ENCODE measurements at places on chromosomes 5 and 9.

DNA sequence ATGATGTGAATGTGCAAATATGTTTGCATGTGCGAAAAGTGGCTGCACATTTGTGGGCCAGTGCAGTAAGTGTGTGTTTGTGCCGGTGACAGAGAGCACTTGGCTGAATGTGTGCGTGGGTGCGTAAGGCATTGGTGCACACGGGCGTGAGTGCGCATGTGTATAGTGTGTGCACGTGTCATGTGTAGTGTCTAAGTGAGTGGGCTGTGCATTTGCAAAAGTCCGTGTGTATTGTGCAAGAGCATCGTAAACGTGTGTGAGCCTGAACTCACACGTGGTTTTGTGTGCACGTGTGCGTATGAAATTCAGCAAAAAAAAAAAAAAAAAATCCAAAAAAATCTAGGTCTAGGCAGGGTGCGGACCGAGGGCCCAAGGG is 6.5 kb upstream of the EBF1 start:
- H3K36me3 ChIP-seq: no peaks in the 10 kb centered on the region
- H3K27me3 ChIP-seq: peaks cover 40% of the 10 kb centered on the region
- DNase-seq: no peak
- H3K4me3 ChIP-seq: no peak overlapping the region

GRCh38 chr9:98488571-98489312 is 220.0 kb downstream of the GABBR2 start:
- no peak overlapping the region for H3K4me3 ChIP-seq
- peaks cover 19% of the 10 kb centered on the region for H3K4me1 ChIP-seq
- no peaks in the 10 kb centered on the region for H3K36me3 ChIP-seq
- H3K27ac ChIP-seq: no peak overlapping the region
- DNase-seq: no peak

- no peak for DNase-seq
- no peaks in the 10 kb centered on the region for H3K27me3 ChIP-seq
- no peaks in the 10 kb centered on the region for H3K4me1 ChIP-seq
- H3K36me3 ChIP-seq: no peaks in the 10 kb centered on the region
These were observed 440.9 kb upstream of the C9orf72 start for GRCh38 chr9:28014212-28014611.

GRCh38 chr9:133844398-133844784 is 106.2 kb upstream of the SARDH start:
- no peaks in the 10 kb centered on the region for H3K27me3 ChIP-seq
- no peak overlapping the region for H3K4me3 ChIP-seq

DNA sequence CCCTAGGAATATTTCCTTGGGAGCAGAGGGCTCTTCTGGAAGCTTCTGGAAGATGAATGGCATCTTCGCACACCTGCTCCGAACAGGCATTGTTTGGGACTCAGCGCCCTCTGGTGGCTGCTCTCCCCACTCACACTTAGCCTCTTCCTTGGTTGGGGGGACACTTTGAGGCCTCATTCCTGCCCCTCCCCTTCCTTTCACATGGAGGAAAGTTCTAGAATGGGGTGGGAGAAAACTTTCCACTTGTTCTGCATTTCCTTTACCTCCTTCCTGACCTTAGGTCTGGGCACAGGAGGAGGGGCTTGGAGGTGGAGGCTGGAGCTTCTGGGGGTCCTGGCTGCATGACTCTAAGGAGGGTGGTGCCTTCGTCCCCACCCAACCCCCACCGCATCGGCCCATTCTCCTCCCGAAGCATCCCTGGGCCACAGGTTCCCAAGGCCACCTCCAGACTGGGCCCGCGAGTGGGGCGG is 19.3 kb upstream of the SMIM32 start:
- no peaks in the 10 kb centered on the region for H3K4me1 ChIP-seq
- H3K36me3 ChIP-seq: no peaks in the 10 kb centered on the region
- H3K27me3 ChIP-seq: no peaks in the 10 kb centered on the region
- H3K4me3 ChIP-seq: no peak overlapping the region

GRCh38 chr5:73834693-73835092 is 208.7 kb downstream of the ARHGEF28 start:
- peaks cover 4% of the 10 kb centered on the region for H3K4me1 ChIP-seq
- H3K27ac ChIP-seq: no peak overlapping the region
- DNase-seq: no peak
- no peaks in the 10 kb centered on the region for H3K36me3 ChIP-seq
- no peaks in the 10 kb centered on the region for H3K27me3 ChIP-seq

DNA sequence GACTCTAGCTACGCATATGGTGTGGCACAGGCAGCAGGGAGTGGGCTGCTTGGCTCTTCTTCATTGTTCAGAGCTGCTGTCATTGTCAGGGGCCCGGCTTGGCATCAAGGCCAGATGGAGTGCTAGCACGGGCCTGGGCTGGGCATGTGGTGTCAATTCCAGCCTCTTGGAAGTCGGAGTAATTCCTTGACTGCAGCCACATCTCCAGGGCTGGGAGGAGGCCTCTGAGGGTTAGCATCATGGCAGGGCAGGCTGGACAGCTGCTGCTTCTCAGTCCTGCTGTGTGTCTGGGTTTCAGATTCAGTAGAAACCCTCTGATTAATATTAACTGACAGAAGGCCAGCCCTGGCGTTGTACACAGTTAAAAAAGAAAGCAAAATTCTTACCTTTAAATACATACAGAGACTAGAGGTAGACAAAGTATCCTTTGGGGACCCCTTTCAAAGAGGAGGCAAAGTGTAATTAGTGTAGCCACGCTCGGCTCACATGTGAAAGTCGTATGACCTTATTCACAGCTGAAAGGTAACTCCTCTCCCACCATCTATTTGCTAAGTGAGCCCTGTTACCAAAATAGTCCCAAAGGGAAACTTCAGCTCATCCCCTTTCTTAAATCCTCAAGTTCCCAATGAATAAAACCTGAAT is 126.4 kb downstream of the DOCK2 start:
- DNase-seq: no peak
- H3K27ac ChIP-seq: no peak overlapping the region
- H3K36me3 ChIP-seq: no peaks in the 10 kb centered on the region
- H3K27me3 ChIP-seq: no peaks in the 10 kb centered on the region

- no peaks in the 10 kb centered on the region for H3K36me3 ChIP-seq
- no peaks in the 10 kb centered on the region for H3K4me1 ChIP-seq
- H3K4me3 ChIP-seq: no peak overlapping the region
- no peak overlapping the region for H3K27ac ChIP-seq
These were observed 379.6 kb upstream of the PRR16 start for GRCh38 chr5:120084543-120084870.

- no peak for DNase-seq
- no peaks in the 10 kb centered on the region for H3K36me3 ChIP-seq
- no peaks in the 10 kb centered on the region for H3K27me3 ChIP-seq
- no peaks in the 10 kb centered on the region for H3K4me1 ChIP-seq
- no peak overlapping the region for H3K4me3 ChIP-seq
These were observed 423.6 kb downstream of the IRX1 start for GRCh38 chr5:4019009-4019769.

DNA sequence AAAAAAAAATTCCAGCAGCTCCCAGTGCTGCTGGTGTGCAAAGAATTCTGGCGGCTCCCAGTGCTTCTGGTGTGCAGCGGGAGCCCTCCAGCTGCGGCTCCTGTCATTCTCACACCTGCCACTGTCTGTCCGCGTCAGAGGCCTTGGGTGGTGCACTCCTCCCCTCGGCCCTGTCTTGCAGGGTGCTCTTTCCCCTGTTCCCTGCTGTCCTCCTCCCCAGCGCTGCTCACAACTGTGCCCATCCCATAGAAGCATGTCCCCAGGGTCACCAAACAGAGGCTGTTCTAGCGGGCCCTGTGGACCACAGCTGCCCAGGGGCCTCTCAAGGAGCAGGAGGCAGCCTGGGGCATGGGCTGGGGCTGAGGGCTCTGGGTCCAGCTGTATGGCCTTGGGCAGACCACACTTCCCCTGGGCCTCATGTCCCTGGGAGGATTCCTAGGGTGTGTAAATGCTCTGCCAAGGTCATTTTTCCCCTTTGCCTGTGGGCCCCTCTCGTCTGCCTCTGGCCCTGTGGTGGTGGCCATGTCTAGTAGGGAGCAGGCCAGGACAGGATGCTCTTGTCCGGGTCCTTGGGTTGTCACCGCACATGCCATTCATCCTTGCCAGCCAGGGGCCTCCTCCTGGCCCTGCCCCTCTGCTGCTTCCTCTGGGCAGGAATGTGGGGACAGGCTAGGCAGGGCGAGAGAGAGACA is 68.2 kb downstream of the PHF2 start:
- no peak overlapping the region for H3K4me3 ChIP-seq
- DNase-seq: peak; percentile 37
- H3K27me3 ChIP-seq: no peaks in the 10 kb centered on the region
- H3K36me3 ChIP-seq: peaks cover 5% of the 10 kb centered on the region

DNA sequence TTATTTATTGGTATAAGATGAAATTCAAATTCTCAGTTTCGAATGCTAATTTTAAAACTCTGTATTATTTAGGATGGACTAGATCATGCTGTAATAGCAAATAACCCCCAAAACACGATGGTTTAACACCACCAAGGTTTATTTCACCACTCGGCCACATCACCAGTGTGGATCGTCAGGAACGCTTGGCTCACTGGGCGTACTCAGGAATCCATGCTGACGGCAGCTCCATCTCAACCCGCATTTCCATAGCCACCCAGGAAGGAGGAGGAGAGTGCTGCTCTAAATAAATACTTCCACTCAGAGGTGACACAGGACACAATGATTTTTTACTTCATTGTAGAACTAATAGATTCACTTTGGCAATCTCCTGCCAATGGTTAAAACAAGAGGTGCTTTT is 347.4 kb downstream of the SH3GL2 start:
- no peak for DNase-seq
- H3K27me3 ChIP-seq: no peaks in the 10 kb centered on the region
- no peak overlapping the region for H3K27ac ChIP-seq
- no peaks in the 10 kb centered on the region for H3K4me1 ChIP-seq
- H3K4me3 ChIP-seq: no peak overlapping the region
- H3K36me3 ChIP-seq: no peaks in the 10 kb centered on the region

GRCh38 chr9:99472916-99473245 is 250.8 kb downstream of the SEC61B start:
- H3K4me3 ChIP-seq: no peak overlapping the region
- H3K27ac ChIP-seq: no peak overlapping the region
- H3K36me3 ChIP-seq: no peaks in the 10 kb centered on the region
- no peaks in the 10 kb centered on the region for H3K4me1 ChIP-seq
- no peak for DNase-seq

- no peaks in the 10 kb centered on the region for H3K4me1 ChIP-seq
- H3K27me3 ChIP-seq: no peaks in the 10 kb centered on the region
- no peak overlapping the region for H3K4me3 ChIP-seq
- no peak for DNase-seq
- no peak overlapping the region for H3K27ac ChIP-seq
These were observed 102.5 kb upstream of the ERCC6L2 start for GRCh38 chr9:95773053-95773418.

DNA sequence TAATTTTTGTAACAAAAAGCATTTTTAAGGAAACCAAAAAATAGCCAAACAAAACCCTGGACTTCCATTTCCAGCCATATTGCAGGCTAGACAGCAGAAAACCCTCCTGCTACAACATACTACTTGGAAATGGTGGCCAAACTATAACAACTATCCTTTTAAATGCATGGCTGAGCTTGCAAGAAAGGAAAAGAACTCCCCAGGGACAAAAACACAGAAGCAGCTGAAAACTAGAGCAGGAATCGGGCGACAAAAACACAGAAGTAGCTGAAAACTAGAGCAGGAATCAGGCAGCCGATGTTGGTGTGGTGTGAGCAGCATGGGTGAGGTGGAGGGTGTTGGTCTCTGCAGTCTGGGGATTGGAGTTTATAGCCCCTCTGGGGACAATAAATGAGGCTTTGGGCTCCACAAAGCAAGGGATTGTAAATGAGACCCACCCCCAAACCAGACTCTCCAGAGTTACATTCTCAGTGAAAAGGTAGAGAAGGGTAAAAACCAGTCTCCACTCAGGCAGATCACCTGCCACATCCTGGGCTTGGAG is 95.2 kb downstream of the C9orf50 start:
- H3K36me3 ChIP-seq: no peaks in the 10 kb centered on the region
- no peak overlapping the region for H3K4me3 ChIP-seq
- no peaks in the 10 kb centered on the region for H3K4me1 ChIP-seq
- no peak for DNase-seq
- no peaks in the 10 kb centered on the region for H3K27me3 ChIP-seq

GRCh38 chr9:124741662-124742061 is 29.4 kb downstream of the NR6A1 start:
- H3K36me3 ChIP-seq: no peaks in the 10 kb centered on the region
- DNase-seq: no peak
- H3K27me3 ChIP-seq: no peaks in the 10 kb centered on the region
- no peak overlapping the region for H3K4me3 ChIP-seq
- no peaks in the 10 kb centered on the region for H3K4me1 ChIP-seq

DNA sequence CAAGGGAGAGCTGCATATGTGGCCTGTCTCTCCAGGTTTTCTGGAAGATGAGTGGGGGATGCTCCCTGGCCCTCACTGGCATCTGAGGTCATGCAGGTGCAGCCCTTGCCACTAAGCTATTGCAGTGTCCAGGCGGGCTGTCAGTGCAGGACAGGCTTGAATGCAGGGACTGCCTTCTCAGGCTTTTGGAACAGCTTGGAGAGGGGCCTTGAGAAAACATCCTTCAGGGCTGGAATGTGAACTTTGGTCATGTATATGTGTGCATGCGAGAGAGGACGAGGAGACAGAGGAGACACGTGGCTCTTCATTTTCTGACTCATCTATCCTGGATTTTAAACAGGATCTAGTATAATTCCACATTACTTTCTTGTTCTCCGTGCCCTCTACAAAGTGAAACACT is 90.3 kb downstream of the MACROH2A1 start:
- no peak overlapping the region for H3K27ac ChIP-seq
- H3K4me3 ChIP-seq: no peak overlapping the region
- H3K4me1 ChIP-seq: peaks cover 17% of the 10 kb centered on the region
- DNase-seq: no peak
- no peaks in the 10 kb centered on the region for H3K27me3 ChIP-seq
- H3K36me3 ChIP-seq: no peaks in the 10 kb centered on the region

- no peaks in the 10 kb centered on the region for H3K27me3 ChIP-seq
- H3K4me1 ChIP-seq: no peaks in the 10 kb centered on the region
These were observed 127.2 kb upstream of the ZNF366 start for GRCh38 chr5:72634444-72634843.

DNA sequence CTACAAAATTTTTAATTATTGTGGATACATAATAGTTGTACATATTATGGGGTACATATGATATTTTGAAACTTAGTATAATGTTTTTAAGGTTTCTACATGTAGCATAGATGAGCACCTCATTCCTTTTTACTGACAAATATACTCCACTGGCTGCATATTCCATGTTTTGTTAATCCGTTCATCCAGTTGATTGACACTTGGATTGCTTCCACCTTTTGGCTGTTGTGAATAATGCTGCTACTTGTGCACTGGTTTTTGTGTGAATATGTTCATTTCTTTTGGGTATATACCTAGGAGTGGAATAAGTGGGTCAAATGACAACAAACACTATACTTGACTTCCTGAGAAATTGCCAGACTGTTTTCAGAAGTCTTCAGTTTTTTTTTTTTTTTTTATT is 2.8 kb upstream of the ENTREP1 start:
- no peak overlapping the region for H3K27ac ChIP-seq
- no peak for DNase-seq

GRCh38 chr5:51039424-51040329 is 343.6 kb upstream of the ISL1 start:
- H3K27me3 ChIP-seq: no peaks in the 10 kb centered on the region
- DNase-seq: no peak
- no peak overlapping the region for H3K4me3 ChIP-seq
- no peaks in the 10 kb centered on the region for H3K4me1 ChIP-seq
